HEK293T (cell line): ENCODE measurements at places on chromosomes 1 and 21.

DNA sequence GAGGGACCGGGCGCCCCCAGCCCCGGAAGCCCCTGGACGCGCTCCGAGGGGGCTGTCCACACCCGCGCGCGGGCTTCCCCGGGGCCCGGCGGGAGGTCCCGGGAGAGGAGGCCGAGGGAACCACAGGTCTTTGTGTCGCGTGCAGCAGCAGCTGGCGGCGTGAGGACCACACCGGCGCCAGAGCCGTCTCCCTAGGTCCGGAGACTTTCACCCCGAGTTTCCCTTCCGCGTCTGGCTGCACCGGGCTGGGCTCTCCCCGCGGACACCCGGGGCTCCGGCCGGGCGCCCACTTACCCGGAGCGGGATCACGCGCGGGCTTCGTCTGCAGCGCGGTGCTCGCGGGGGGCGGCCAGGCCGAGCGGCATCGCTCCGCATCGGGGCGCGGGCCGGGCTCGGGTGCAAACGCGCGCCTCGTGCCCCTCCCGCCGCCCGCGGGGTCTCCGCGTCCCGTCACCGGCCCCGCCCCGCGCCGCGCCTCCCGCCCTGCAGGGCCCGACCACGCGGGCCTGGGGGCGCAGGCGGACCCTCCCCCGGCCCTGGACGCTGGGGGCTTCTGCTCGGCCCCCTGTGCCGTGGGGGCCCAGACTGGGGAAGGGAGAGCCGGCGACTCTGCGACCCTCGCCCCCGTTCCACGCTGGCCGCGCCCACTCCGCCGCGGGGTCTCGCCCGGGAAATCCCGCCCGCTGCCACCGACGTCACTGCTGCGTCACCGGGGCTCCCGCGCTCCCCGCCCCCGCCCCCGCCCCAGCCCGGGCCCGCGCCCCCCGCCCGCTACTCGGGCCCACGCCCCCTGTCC is at the start of gene GNG4:
Gene GNG4 (minus strand): TSS at position 417 of the 796 bp plus-strand sequence. CDS start 65,946 bp downstream, outside the sequence.
- DNase-seq = peak; percentile 68

- DNase-seq = no peak
Measured at GRCh38 chr1:60695716-60696171, 386.6 kb upstream of the NFIA start.

GRCh38 chr1:206001476-206001888 is 1.7 kb downstream of the RAB7B start:
- no peak for DNase-seq

DNA sequence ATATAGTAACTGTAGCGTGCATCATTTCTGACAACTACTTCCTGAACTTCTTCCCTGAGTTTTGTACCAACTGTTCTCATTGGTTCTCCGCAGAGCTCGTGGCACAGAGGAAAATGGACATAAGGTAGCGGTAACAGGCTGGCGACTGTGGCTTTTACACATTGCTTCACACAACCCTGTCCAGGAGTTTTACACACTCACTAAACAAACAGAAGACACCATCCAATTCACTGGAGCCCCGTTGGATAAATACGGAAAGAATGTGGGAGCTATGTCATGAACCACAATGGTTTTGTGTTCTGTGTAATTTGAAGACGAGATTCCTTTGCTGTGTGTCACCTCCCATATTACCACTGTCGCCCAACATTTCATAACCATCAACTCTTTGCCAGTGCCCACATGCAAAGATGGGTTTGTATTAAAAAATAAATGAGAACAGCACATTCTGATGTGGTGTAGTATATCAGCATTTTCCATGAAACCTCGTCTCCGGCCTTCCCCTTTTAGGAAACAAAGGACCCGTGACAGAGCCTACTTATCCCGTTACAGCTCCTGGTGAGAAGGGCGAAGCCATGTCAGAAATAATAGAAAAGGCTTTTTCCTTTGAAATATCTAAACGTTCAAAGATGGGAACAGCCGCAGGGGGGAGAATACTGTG is 47.4 kb upstream of the ENAH start:
- no peak for DNase-seq

GRCh38 chr1:220616836-220617235 is 73.3 kb upstream of the C1orf115 start:
- no peak for DNase-seq

- DNase-seq = no peak
Measured at GRCh38 chr1:163395790-163396189, 74.0 kb downstream of the NUF2 start.

DNA sequence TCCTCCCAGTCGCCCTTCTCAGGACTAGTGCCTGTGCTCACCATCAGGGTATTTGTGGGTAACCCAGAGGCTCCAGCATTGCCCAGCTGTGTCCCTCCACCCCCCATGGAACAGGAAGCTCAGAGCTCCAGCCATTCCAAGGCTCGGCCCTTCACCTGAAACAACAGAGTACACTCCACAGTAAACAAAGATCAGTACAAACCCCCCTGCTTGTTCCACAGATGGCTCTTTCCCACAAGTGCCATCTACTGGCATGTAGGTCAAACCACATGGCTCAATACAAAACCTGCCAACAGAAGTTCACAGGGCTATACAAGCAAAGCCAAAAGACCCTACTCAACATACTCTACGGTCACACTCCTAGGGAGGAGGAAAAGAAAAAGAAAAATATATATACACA is 258.7 kb downstream of the AGBL4 start:
- DNase-seq = no peak

DNA sequence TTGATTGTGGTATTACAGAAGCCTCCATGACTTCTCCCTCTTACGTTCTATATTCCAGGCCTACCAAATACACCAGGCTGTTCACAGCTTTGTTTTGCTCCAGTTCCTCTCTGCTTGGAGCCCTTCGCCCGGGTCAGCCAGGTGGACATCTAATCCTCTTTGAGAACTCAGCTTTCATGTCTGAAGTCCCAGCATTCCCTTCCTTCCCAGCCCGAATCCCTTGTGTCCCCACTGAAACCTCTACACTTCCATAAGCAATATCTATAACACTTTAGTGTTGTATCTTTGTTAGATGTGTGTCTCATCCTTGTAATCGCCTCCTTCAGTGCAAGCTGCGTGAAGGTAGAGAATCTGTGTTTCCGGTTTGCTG is 1.9 kb downstream of the RNF11 start:
- no peak for DNase-seq

GRCh38 chr1:97505816-97506215 is 415.0 kb downstream of the DPYD start:
- no peak for DNase-seq

GRCh38 chr1:56301791-56302190 is 277.6 kb downstream of the PLPP3 start:
- DNase-seq = no peak

DNA sequence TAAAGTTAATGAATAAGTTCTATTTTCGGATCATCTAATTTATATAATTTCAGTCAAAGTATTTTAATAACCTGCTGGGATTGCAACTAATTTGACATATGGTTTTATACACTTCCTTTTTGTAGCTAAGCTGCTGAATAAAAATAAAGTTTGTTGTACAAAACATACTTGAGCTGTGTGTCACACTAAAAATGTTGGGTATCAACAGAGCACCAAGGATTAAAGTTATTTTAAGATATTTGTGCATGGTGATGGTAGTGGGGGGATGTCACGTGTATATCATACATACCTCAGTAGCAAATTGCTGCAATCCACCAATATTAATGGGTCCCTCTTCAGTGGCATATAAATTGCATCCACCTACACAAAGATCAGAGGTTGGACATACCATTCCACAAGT is 199.6 kb downstream of the DPYD start:
- no peak for DNase-seq

- DNase-seq = no peak
Measured at GRCh38 chr21:42377211-42377950, 11.0 kb upstream of the TFF1 start.

DNA sequence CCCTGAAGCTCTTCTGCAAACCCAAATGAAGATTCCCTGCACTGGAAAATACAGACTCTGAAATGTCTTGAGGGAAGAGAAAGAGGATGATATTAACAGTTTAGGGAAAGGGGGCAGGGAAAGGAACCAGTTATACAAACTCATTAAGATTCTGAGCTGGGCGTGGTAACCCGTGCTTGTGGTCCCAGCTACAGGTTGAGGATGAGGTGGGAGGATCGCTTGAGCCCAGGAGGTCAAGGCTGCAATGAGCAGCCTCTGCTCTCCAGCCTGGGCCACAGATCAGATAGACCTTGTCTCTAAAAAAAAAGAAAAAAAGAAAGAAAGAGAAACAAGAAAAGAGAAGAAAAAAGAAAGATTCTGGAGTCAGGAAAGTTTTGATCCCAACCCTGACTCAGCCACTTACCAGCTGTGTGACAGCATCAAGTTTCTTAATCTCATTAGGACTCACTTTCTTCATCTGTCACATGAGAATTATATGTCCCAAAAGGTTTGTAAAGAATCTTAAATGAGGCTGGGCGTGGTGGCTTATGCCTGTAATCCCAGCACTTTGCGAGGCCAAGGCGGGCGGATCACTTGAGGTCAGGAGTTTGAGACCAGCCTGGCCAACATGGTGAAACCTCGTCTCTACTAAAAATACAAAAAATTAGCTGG is 53.9 kb downstream of the OPTC start:
- DNase-seq = no peak

DNA sequence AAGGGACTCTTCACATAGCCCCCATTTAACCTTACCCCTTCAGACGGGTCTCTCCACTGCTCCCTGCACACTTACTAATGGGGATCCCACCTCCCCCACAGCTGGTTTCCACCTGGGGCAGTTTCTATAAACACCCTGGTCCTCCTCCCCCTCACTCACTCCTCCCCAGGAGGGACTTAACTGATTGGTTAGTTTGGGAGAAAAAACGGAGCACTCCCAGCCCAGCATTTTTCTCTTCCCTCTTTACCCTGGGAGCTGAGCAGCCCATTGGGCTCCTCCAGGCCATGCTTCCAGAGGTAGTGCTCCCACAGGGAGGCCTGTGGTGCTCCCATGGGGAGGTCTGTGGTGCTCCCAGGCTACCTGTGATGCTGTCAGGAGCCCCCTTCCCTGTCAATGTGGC is 93.7 kb downstream of the MIS18A start:
- DNase-seq = no peak

DNA sequence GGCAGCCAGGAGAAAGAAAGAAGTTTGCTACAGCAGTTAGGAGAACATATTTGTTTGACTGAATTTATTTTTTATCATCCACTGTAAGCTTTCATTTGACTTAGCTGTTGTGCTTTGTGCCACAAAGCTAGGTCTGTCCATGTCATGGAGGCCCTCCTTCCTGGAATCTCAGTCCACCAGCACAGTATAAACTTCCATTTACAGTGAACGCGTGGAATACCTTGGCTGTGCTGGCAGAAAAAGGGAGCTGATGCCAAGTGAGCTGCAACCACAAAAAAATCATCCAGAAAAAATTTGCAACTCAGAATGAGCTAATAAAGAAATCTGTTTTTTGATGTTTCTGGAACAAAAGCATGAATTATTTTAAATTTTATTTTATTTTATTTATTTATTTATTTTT is 72.6 kb downstream of the ATP6V1G3 start:
- no peak for DNase-seq

- no peak for DNase-seq
Measured at GRCh38 chr1:65311760-65312159, 2.4 kb downstream of the DNAJC6 start.

- no peak for DNase-seq
Measured at GRCh38 chr1:21706151-21706835, 37.1 kb upstream of the RAP1GAP start.

DNA sequence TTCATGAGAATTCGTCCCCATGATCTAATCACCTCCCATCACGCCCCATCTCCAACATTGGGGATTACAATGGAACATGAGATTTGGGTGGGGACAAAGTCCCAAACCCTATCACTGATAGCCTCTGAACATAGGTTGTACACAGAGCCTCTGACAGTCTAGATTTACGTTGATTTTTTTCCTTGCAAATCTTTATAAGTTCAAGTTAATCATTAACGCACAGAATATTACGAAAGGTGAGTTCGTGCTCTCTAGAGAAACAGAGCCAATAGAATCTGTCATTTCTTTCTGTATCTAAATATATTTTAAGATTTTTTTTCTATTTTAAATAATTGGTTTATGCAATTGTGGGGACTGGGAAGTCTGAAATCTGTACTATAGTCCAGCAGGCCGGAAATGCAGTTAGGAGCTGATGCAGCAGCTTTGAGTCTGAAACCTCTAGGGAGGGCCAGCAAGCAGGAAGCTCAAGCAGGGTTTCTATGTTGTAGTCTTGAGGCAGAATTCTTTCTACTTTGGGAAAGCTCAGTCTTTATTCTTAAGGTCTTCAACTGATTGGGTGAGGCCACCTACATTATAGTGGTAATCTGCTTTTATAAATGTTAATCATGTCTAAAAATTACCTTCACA is 61.0 kb downstream of the SELENOF start:
- DNase-seq = no peak

DNA sequence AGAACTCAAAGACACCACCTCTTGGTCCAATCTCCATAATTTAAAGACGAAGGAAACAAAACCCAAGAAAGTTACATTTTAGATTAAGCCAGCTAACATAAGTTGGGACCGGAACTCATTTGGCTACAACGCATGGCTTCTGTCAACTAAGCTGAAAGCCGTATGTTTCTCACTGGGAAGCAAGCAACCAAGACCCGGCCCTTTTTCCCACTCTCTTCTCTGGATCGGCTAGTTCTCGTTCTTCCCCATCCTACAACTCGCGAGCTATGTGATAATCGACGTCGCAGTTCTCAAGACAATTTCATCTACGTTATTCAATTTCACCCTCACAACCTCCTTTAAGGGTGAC is 601 bp downstream of the CCT8 start:
- DNase-seq = peak; percentile 29

GRCh38 chr1:73144311-73144710 is 862.0 kb upstream of the NEGR1 start:
- no peak for DNase-seq

DNA sequence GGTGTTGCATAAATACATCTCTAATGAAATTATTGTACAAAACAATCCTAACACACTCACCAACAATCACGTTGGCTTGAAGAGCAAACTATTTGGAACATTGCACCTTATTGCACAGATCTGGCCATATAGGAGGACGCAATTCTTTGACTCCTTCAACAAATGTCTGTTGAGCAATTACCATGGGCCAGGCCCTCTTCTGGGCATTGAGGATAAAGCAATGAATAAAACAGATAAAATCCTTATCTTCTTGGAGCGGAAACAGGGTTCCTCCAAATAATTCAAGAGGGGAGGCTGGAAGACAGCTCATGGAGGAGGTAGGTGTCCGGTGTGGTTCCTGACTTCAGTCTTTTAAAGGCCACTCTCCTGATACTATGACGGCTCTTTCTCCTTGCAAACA is 43.3 kb downstream of the PAX7 start:
- no peak for DNase-seq
